ENCODE measurements at places on chromosomes 4 and X. TPM values are rescaled to one million over a fixed set of nuclear protein-coding genes. Genes with fewer than 3 reads are reported as not detected.

- DNase-seq, result no peak
Measured at GRCh38 chr4:145904413-145905177, 34.0 kb downstream of the ZNF827 start.

DNA sequence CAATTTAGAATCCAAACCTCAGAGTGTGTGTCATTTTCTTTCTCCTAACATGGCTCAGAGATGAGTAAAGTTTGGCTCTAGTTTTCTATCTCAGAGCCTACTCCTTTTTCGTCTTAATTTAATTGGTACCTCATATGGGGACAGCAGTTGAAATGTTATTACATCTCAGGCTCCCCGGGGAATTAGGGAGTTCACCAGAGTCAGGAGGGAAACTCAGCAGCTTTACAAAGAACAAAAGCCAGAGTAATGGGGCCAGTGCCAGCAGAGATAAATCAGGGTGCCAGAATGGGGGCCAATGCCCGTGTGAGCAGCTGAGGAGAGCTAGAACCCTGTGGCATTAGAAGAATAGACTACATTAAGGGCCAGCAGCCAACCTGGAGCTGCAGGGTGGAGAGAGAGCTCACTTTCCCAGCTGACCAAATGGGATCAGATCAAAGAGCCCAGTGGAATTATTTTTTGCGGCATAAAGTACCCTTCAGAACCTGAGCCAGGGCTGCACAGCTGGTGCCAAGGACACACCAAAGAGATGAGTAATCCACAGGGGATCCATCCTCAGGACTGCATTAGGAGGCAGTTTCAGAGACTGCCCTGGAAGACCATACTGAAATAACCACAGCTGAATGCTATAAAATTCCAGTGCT lies 207.1 kb upstream of the DKK2 start:
- peak; percentile 13 for DNase-seq

STPG2 gene
- total RNA-seq, result not detected

DNA sequence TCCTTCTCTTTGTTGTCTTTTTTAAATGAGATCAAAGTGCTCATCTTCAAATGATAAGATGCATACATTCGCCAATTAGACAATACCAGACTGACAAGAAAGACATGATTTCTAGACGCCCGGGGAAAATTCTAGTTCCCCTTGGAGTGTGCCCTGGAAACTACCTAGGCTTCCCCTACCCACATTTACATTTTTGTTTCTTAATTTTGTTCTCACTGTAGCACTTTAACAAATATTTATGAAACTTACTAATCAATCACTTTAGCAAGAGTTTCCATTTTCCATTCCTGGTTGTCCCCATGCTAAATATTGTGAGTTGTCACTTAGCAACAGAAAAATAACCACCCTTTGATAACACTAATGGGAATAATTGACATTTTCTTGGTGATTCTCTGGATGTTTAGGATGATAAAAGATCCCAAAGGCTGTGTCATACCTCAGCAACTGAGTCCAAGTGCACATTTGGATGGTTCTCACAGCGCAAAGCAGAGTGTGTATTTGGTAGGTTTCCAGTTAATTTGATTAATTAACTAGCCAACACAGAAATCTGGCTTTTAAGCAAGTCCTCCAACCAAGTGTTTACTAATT lies 69.6 kb downstream of the FGFBP1 start:
- DNase-seq, result no peak

NCAPG gene
- total RNA-seq, result 54.1 TPM

DNA sequence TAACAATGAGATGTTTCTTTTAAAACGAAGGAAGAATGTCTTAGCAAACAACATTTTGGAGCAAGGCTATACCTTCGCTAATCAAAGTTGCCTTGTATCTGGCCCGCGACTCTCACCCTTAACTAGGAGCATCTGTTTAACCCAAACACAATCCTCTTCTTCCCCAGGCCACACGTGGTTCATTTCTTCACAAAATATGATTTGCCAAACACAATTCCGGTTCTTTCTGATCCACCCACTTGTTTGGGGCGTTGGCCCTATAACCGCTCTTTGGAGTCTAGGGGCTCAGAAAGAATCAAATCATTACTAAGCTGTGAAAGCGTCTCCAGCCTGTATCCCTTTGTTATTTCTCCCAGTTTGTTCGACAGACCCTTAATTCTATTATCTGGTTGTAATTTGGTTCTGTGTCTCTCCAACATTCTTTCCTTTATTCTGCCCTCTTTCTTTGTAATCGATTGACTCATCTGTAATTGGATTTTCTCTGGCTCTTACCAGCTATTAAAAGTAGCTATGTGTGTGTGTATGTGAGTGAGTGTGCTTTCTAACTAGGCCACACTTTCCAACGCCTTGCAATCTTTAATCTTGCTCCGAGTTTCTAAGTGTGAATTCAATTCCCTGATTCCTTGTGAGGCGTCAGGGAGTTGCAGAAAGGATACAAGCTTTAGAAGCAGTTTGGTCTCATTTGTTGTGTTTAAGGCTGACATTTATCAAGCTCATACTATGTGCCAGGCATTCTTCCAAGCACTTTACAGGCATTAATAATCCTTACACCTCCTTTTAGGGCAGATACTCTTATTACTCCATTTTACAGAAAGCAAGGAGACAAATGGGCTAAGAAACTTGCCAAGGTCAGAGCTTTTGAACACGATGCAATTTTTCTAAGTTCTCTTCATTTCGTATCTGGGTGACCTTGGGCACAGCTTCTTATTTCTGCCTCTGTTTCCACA lies 138.6 kb upstream of the CPEB2 start:
- DNase-seq, result no peak

SORCS2 gene
- 0.05 TPM for total RNA-seq

CCSER1 gene
- total RNA-seq, result not detected

- DNase-seq, result no peak
Measured at GRCh38 chr4:81876106-81876505, 404.4 kb upstream of the RASGEF1B start.

CLIC2 gene
- 0.08 TPM for total RNA-seq

DNA sequence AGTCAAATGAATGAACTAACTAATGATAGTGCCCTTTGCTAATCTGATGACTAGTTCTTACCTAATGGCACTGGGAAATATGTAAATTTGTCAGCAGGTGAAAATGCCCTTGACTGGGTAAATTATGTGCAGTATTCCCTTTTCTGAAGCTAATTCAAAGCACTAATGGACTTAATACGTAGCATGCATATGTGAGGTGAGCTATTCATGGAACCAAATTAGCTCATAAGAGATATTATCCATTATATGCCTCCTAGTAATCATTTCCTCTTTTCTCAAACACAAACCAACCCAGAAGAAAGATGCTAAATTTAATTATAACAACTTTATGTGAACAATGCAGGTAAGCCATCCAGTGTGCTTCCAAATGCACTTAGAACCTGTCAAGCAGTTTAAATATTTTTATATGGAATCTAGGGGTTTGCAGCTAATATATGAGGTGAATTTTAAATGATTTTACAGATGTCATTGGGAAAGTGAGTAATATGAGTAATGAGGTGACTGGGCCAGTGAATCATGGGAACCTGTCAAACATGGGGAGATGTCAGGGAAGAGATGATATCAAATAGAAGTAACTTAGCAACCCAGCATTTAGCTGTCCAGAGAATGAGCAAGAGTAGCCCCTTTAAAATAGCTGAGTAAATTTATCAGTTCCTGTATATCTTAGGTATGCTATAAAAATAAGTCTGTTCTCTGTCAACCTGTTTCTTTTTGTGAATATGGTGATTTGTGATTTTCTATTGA lies 315.0 kb downstream of the AFF2 start:
- DNase-seq, result no peak

- peak; percentile 44 for DNase-seq
Measured at GRCh38 chr4:182144626-182145333, 98.4 kb upstream of the TENM3 start.

DNA sequence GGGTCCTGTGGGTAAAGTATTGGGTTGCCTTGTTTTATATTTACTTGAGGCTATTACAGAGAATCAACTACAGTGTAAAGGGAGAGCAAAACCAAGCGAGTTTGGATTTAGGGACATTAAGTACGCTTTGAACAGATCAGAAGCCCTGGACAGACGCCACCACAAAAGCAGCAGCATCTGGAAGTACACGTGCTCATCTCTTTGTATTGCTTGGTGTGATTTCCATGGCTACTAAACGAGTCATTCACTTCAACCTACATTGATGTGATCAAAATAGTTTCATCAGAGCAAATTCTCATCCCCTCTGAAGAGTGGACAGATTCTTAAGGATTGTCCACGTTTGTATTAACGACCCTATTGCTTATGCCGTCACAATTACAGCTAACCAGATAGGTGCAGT lies 85.1 kb downstream of the SORBS2 start:
- DNase-seq, result no peak

MAGEA2 gene
- total RNA-seq, result not detected

GRCh38 chr4:52822972-52823701 lies 39.0 kb upstream of the RASL11B start:
- DNase-seq, result no peak

DNA sequence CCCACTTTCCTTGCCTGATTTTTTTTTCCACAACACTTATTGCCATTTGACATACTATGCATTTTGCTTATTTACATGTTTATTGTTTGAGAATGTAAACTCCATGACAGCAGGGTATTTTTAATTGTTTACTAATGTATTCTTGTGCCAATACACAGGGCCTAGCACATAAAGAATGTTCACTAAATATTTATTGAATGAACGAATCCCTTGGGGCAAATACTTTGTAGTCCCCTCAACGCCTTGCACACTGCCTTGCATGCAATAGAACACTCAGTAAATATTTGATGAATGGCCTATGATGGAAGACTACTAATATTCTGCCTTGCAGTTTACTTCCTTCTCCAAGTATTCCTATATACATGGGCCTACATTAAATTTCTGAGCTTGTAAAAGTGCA lies 1.4 kb upstream of the PRPS1 start:
- peak; percentile 1 for DNase-seq

PRKX gene
- total RNA-seq, result 3.7 TPM

Data from SJSA1 (cell line).